Activated CD4-positive, CD25-positive, alpha-beta regulatory T cell (primary cell): ENCODE measurements at places on chromosomes 16 and 17.

GRCh38 chr16:77295896-77296295, 96.7 kb downstream of the SYCE1L start:
- no peak for DNase-seq

GRCh38 chr17:57357392-57357784, 101.1 kb downstream of the MSI2 start:
- DNase-seq: no peak

- DNase-seq: no peak
These were observed 123.4 kb upstream of the NOL11 start for GRCh38 chr17:67594115-67594880.

GRCh38 chr17:50375858-50376538, 3.0 kb downstream of the EME1 start:
- no peak for DNase-seq

DNA sequence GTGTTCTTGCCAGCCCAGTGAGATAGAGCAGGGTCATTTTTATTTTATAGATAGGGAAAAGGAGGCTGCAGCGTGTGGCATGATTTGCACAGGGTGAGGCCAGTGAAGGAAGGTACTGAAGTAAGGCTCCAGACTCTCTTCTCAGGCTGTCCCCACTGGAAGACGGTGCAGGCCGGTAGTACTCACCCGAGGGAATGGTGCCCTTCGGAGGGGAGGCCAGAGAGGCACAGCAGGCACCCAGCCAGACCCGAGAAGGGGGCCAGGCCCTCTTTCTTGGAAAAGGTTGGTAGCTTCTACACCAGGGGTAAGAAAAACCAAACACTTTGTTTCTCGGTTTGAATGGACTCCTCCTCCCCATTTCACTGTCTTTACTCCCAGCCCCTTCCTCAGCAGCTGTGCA, 288 bp downstream of the ANKRD40CL start:
- no peak for DNase-seq

DNA sequence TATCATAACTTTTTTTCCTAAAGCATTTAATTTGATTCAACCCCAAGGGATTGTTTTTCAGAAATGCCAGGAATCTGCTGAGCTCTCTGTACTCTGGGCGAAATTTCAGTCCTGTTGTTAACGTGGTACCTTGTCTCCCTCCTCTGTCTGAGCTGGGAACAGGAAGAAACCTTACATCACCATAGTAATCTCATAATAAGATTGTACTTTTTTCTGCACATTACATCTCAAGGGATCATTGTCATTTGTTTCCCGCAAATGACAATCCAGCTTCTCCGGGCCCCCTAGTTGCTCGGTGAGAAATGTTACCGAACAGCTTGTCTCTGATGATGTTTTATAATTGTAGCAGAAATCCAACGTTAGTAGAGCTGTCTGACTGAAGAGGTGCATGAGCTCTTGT, 152.7 kb upstream of the ERCC4 start:
- no peak for DNase-seq

GRCh38 chr17:83161298-83162034, 82.1 kb downstream of the METRNL start:
- no peak for DNase-seq

- DNase-seq: no peak
These were observed 117.7 kb downstream of the HS3ST3A1 start for GRCh38 chr17:13484020-13484419.

DNA sequence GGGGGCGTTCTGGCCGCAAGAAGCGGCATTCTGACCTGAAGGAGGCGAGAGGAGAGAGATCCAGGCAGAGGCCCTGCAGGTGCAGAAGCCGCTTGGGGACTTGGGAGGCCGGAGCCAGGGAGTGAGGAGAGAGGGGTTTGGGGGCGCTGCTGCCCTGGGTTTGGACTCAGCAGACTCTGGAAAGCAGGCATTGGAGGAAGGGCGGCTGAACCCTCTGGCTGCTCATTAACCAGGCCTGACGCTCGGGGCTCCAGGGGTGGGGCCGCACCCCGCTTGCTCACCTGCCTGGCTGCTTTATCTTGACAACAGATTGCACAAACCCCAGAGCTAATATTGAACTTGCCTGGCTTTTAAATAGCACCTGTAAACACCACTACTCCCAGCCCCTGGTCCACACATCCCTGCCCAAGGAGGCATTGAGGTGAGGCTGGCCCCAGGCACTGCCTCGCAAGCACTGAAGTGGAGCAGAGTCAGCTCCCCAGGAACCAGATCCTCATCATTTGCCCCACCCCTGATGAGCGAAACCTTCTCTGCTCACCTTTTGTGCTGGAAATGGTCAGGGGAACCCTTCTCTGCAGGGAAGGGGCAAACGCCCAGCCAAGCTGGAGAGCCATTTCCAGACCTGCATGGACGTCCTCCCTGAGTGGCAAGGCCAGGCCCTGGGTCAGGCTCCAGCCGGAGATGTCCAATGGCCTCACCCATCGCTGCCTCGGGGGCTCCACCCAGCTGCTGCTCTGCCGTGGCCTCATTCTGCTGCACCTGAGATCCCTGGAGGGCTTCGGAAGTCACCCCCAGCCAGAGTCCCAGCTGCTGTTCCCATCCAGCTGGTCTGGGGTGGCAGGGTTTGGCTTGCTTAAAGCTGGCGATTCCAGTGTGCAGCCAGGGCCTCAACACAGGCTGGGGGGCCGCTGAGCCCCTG, 190.2 kb upstream of the GSE1 start:
- no peak for DNase-seq

DNA sequence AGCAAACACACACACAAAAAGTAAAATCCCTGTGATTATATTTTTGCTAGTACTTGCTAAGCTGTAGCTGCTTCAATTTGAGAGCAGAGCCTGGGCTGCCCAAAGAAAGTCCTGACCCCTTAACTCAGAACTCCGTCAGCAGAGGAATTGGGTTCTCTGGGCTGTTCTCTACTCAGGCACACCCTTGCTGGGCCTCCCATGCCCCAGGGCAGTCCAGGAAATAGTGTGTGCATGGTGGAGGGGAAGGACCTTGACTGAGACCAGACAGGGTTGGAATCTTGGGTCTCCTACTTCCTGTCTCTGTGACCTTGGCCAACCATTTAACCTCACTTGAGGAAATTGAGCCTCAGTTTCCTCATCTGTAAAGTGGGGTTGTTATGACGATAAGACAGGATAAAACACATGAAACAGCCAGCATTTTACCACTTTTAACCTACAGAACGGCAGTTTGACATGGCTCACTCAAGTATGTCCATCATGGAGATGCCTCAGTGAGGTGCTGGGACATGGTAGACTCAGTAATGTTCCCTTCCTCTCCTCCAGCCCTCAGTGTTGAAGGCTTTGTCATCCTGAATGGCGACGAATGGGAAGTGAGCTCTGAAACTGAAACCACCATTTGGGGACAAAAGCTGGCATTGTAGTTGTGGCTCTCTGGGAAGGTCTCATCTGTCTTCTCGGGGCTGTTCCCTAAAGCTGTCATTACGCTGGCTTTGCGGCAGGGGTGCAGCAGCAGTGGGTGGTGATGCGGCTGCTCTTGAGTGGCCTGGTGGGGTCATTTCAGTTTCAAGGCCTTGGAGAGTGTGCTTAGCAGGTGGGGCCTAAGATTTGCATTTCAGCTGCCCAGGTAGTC, 74.9 kb downstream of the CMIP start:
- no peak for DNase-seq

DNA sequence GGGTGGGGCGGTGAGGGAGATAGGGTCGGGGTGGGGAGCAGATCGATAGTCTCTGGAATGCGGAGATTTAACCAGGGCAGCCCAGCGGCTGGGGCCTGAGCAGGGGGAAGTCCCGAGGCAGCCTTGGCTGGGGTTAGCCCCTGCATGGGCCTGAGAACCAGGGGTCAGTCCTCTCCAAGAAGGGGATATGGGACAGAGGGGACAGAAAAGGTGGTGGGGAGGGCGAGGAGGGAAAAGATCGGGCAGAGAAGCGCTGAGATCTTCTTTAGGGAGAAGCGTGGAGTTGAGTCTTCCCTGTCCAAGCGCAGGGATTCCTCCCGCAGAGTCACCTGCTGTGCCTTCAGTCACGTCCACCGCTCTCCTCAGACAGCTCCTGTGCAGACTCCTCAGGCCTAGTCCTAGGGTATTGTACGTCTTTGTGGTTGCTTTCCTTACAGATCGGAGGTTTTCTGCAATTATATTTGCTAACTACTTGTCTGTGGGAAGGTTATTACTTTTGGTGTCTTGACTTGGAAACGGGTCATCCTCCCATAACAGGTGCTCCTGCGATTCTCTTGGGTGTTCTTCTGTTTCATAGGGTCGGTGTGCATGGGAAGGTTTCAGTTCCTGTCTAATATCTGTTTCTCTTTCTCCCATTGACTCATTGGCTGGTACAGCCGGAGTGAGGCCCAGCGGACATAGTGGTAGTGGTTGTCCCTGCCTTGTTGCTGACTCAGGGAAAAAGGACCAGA, 952 bp downstream of the CD300A start:
- DNase-seq: no peak

GRCh38 chr16:878072-878784, 77.7 kb upstream of the GNG13 start:
- DNase-seq: no peak

DNA sequence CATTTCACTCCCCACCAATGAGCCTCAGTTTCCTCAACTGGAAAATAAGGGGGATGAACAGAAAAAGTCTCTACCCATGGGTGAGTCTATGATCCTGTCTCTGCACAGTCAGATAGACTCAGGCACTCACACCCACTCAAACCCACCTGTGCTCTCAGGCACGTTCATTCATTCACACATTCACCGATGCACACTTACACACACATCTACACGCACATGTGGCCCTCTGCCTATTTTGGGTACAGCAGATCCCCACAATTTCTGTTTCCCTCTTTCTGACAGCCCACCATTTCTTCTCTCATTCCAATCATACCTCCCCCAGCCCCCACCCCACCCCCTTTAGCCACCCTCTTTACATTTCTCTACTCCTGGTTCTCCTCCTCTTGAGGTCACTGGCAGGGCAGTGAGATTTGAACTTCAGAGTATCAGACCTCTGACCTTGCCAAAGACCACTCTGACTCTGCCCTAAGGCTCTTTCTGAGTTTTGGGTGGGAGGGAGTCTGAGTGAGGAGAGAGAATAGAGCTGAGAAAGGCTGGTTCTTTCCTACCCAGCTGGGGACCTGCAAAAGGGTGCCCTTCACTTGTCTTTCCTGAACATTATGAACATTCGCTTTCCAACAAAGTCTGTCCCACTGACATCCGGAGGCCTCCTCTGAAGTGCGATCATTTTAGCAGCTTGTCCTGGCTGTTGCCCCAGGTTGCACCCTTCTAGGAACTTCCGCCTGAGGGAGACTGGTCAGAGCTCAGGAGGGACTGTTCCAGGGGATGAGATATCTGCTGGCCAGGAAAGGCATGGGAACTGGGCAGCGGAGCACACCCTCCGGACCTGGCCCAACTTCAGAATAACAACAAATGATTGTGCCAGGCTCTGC, 10.1 kb upstream of the COL1A1 start:
- DNase-seq: no peak

GRCh38 chr16:8846401-8846932, 22.3 kb downstream of the CARHSP1 start:
- no peak for DNase-seq

- no peak for DNase-seq
These were observed 106.4 kb upstream of the TOB1 start for GRCh38 chr17:50972577-50972976.

GRCh38 chr16:30720694-30721093, 21.7 kb downstream of the SRCAP start:
- DNase-seq: no peak

- no peak for DNase-seq
These were observed 34.0 kb downstream of the NEUROD2 start for GRCh38 chr17:39573447-39574298.

DNA sequence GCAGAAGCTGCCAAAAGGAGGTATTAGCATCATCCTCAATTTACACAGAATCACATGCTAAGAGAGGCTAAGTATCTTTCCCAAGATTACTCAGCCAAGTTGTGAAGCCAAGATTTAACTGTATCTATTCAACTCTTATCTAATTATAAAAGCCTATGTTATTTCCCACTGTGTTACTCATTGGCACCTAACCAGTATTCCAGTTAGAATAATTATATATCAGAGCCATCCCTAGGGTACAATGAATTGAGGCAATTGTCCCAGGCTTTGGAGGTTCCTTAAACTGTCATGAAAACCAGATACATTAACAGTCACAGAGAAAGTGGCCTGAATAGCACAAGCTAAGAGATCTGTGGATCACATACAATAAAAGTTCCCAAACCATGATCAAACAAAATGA, 10.9 kb upstream of the AMFR start:
- no peak for DNase-seq

DNA sequence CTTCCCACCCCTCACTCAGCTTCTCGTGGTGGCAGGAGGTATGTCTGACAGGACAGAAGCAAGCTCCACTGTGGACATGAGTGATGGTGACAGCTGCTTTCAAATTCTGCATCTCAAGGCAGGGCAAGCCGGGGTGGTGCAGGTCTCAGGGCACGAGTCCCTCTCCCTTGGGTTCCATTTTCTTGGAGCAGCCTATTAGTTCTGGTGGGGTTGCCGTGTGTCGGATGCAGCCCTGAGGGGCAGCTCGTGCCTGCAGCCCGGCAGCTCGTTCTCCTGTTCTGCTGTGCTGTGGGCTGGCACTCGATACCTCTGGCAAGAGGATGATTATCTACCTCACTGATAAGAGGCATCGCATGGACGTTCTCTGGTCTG, 16.5 kb upstream of the CLEC18C start:
- no peak for DNase-seq

- DNase-seq: no peak
These were observed 1.8 kb upstream of the CD300C start for GRCh38 chr17:74547736-74548135.

DNA sequence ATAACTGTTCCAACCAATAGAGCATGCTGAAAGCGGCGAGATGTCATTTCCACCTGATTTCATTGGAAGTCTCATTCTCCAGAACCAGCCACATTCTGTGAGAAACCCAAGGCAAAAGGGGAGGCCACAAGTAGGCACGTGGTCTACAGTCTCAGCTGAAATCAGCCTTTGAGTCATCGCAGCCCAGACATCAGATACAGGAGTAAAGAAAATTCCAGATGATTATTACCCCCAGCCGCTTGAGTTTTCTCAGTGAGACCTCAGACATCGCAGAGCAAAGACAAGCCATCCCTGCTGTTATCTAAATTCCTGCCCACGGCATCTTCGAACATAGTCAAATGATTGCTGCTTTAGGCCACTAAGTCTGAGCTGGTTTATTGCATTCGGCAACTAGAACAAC, 23.1 kb downstream of the STAT3 start:
- DNase-seq: no peak

DNA sequence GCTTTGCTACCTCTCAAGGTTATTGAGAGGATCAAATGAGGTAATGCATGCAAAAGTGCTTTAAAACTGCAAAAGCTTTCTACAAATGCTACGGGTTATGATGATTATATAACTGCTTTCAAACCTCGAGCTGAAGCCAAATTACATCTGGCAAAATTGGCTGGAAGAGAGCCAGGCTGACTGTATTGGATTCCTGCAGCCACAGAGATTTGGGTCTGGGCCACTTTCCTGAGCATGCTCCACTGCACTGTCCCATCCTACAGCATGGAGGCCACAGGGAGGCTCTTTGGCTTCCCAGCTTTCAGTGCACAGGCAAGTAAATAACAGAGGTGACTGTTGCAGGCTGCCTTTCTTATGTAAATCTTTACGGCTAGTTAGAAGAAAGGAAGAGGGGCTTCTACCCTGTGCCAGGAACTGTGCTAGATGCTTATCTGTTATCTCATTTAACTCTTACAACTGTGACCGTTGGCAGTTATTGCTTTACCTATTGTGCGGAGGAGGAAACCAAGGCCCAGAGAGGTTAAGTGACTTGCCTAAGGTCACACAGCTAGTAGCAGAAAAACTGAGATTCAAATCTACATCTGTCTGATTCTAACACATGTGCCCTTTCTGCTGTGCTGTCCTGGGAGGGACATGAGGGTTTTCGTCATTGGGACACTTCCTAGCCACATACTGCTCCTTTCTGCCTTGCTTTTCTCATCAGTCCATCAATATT, 121.8 kb downstream of the SPACA3 start:
- DNase-seq: no peak
